ENCODE measurements at places on chromosomes 7 and 10. TPM values are rescaled to one million over a fixed set of nuclear protein-coding genes. Genes with fewer than 3 reads are reported as not detected.

The HOXA7 gene
- 6.7 TPM for total RNA-seq

The TMEM184A gene
- not detected for total RNA-seq

The RAB18 gene
- total RNA-seq = 94.7 TPM

The MYOZ1 gene
- total RNA-seq = 2.8 TPM

The MBL2 gene
- total RNA-seq = not detected

The GALNT17 gene
- total RNA-seq = 24.7 TPM

The SLC26A4 gene
- 0.57 TPM for total RNA-seq

The MAT1A gene
- not detected for total RNA-seq
